CD4-positive, alpha-beta T cell treated with Interleukin-15 for 1 hour (primary cell): ENCODE measurements at places on chromosomes 1 and 21.

GRCh38 chr1:74652711-74653139, 20.9 kb downstream of the ERICH3 start:
- DNase-seq: peak; percentile 40

DNA sequence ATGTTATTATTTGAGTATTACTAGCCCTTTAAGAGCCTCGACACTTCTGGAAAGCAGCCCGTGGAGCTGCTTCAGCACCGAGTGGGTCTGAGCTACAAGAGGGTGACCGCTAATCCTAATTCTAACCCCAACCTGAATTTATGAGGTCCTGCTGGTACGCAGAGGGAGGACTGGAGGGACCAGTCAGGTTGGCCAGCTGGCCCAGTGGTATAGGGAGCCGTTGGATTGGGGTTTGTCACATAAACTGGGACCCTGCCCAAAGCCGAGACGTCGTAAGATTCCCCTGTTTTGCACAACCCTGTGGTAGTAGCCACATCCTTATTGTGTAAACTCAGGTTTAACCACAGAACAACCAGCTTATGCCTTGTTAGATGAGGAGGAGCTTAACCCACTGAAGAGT, 60.8 kb upstream of the F3 start:
- DNase-seq: peak; percentile 49

- DNase-seq: no peak
Observed at GRCh38 chr1:165662186-165662585, 31.2 kb downstream of the MGST3 start.

DNA sequence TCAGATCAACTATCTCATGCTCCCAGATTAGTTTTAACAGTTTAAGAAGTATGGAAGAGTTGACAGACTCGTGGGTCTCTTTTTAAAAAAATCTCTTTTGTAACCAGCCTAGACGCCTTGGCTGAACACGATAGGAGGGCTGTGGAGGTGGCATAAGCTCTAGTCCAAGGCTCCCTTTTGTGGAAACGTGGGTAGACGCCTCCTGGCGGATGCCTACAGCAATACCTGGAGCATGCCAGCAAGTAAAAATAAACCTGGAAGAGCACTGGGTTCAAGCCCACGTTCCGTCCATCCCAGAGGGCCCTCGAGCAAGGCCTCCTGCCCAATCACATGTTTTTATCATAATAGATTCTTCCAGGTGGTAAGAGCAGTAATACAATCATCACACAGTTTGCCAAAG, 87.9 kb downstream of the RGS7 start:
- no peak for DNase-seq

- DNase-seq: no peak
Observed at GRCh38 chr1:61692155-61692800, 32.7 kb downstream of the TM2D1 start.

DNA sequence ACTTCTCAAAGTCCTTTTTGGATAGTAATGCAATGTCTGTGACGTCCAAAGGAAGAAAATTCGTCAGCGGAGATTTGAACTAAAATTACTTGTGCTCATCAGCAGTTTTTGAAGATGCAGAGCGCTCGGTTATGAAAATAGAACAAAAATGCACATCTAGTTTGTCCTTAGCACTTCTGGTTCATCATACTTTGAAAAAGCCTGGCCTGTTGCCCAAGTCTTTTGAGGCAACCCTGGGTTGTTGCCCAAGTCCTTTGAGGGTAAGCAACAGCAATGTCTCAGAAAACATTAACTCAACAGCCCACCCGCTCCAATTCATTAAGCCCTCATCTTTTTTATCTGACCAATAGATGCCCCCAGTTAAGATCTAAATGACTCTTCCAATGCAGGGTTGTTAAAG, 91.9 kb downstream of the HUNK start:
- no peak for DNase-seq

- no peak for DNase-seq
Observed at GRCh38 chr1:99627615-99628014, 18.3 kb upstream of the PALMD start.

DNA sequence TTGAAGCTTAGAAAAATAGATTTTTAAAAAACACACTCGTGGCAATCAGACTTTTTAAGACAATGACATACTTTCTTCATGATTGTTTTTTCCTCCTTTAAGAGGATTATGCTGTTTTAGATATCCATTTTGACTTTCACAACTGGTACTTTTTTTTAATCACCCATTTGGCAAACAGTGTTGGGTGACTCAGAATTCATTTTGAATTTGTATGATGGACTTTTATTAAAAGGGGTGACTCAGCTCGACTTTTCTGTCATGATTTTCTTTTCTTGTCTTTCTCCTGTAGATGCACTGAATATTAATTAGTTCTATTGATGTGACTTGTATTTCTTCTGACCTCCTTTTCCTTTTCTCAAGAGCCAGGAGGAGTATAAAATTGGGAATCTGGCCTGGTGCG, 44.7 kb downstream of the FMN2 start:
- no peak for DNase-seq
